T follicular helper cell (primary cell): ENCODE measurements at places on chromosomes 11 and 22.

- DNase-seq = no peak
Observed at GRCh38 chr11:12848413-12848812, 160.7 kb upstream of the RASSF10 start.

- peak; percentile 41 for DNase-seq
Observed at GRCh38 chr11:69670158-69670845, 4.9 kb downstream of the LTO1 start.

- DNase-seq = no peak
Observed at GRCh38 chr11:70876685-70877084, 375.7 kb downstream of the SHANK2 start.

GRCh38 chr11:20656901-20657300 is 12.5 kb upstream of the NELL1 start:
- DNase-seq = no peak

DNA sequence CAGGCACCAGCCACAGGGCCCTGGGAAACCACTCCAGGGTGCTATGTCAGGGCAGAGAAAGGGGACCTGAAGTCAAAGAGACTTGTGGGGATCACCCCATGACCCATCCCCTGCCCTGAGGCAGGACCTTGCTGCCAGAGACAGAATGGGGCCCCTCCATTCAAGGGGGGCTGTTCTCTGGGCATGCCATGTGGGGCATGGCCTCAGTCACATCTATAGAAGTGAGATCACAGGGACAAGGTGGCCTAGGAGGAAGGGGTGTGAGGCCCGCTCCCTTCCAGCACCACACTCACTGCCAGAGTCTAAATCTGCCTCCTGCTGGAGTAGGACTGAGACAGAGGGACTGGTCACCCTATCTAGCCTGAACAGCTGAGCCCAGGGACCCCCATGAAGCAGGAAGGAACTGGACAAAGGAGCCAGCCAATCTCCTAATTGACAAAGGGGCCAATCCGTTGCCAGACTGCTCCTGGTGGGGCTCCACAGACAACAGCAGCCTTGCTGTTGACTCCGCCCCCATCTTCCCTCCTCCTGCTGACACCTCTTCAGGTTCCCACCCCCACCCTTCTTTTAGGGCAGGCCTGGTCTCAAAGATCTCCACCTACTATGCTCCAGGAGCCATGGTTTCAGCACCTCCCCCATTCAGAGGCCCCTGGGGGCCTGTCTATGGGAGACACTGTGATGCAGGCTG is 26.0 kb downstream of the NEAT1 start:
- DNase-seq = no peak

GRCh38 chr11:84800755-84801346 is 826.3 kb downstream of the DLG2 start:
- no peak for DNase-seq

GRCh38 chr22:45185718-45186514 is 22.2 kb downstream of the NUP50 start:
- DNase-seq = no peak

DNA sequence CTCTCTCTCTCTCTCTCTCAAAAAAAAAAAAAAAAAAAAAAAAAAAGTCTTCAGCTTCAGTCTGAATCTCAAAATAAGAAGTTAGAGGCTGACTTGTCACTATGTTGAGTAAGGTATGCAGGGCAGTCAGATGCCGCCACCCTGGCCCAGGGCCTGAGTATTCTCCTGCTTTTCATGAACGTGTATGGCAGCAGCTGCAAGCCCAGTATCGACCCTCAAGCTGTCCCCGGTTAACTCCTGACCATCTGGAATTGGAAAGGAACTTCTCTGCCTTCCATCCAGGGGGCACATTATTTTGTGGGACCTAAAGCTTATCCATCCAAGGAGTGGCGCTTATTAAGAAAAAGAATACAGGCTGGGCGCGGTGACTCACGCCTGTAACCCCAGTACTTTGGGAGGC is 11.4 kb downstream of the MRGPRD start:
- DNase-seq = no peak

GRCh38 chr22:38353701-38354100 is 36.5 kb upstream of the CSNK1E start:
- no peak for DNase-seq

- DNase-seq = no peak
Observed at GRCh38 chr22:49372111-49372529, 455.6 kb downstream of the BRD1 start.

DNA sequence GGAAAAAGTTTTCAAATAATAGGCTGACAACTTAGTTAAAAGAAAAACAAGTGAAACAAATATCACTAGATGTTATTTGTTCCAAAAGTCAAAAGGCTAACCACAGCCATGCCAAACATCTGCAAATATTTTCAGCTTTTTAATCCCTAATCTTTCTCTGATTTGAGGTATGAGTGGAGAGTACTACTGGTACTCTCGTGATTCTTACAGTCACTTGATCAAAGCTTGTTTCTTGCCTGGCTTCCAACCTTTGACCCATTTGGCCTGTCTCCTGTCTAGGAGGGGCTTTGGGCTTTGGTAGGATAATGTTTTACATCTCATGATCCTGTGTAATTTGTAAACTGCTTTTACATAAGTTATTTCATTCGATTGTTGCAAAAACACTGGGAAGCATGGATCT is 301.8 kb upstream of the SORL1-AS1 start:
- no peak for DNase-seq

GRCh38 chr11:77775936-77776335 is 44.6 kb downstream of the RSF1 start:
- no peak for DNase-seq

- DNase-seq = no peak
Observed at GRCh38 chr22:38292694-38293093, 19.9 kb upstream of the TMEM184B start.

GRCh38 chr11:95647355-95647754 is 142.2 kb downstream of the FAM76B start:
- no peak for DNase-seq

GRCh38 chr11:36155770-36156160 is 133.5 kb downstream of the COMMD9 start:
- DNase-seq = no peak

- no peak for DNase-seq
Observed at GRCh38 chr22:18120857-18121256, 10.2 kb downstream of the TUBA8 start.

DNA sequence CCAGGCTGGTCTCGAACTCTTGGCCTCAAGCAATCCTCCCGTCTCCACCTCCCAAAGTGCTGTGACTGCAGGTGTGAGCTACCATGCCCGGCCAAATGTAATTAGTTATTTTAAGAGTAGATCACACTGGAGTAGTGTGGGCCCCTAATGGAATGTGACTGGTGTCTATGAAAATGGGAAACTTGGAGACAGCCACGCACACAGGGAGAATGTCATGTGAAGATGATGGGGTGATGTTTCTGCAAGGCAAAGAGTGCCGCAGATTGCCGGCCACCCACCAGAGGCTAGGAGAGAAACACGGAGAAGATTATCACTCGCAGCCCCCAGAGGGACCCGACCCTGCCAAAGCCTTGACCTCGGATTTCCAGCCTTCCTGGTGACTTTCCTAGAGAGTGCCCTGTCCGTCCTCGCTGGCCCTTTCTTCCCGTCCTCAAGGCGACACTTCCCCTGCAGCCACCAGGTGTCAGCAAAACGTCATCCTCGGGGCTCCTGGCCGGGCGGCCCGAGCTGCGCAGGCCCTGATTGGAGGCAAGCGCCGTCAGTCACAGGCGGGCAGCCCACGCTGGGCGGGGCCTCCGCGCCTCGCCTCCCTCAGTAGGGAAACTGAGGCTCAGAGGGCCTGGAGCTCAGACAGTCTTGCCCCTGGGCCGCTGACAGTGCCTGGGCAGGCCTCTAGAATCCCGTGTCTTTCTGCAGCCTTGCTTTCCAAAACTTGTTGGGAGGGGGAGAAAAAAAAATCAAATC is 16.3 kb downstream of the CRYBB2 start:
- peak; percentile 20 for DNase-seq

- no peak for DNase-seq
Observed at GRCh38 chr11:2662430-2663299, 37.1 kb downstream of the KCNQ1OT1 start.

- DNase-seq = no peak
Observed at GRCh38 chr22:45585437-45585755, 82.7 kb downstream of the FBLN1 start.

DNA sequence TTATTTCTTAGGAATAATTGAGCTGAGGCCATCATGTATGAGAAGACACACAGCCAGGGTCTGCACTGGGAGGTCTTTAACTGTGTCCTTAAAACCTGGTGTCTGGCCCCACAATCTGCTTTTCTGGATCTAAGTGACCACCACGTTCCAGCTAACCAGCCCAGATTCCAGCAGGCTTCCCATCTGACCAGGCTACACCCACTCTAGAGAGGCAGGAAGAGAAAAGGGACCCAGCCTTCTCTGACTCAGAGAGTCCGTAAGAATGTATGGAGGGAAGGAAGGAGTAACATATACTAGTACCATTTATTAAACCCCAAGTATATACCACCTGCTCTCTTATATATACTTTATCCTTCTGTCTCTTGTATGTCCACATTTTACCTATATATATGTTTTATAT is 80.1 kb downstream of the LDLRAD3 start:
- DNase-seq = no peak

DNA sequence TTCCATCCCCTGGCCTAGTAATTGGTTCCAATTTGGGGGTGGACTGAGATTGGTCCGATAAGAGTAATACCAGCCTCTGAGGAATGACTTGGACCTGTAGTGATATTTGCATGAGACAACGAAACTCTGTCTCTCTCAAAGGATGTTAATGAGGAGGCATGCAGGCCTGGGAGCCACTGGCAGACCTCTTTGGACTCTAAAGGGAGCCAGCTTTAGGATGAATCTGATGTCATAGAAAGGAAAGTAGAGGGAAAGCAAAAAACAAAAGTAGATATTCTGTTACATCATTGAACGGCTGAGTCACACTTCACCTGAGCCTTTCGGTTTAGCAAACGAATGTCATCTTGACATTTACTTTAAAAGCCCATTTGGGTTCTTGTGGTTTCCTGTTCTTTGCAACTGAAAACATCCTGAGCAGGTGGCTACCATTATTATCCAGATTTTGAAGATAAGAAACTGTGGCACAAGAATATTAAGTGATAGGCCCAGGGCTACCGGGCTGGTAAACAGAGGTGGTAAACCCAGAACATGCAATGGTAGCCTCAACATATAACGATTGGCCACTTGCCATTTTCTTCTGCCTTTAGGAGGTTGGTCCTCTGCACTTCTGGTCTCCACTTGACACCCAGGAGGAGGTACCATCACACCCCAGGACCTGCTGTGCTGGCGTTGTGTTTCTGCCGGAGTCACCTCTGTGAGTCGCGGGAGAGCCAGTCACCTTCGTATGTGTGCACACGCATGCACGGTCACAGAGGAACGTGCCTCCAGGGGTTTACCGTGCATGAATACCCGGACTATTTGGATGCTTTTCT is 42.7 kb downstream of the RTL6 start:
- DNase-seq = peak; percentile 56
